8988T (cell line): ENCODE measurements at places on chromosomes 11 and 22.
A peak's percentile ranks its signal among the peaks of the same experiment; 100 is the strongest.

- no peak for DNase-seq
Measured at GRCh38 chr11:15835788-15836411, 520.4 kb downstream of the SOX6 start.

- DNase-seq: no peak
Measured at GRCh38 chr11:111460340-111460739, 51.8 kb downstream of the BTG4 start.

GRCh38 chr11:68342459-68343158, 30.2 kb downstream of the LRP5 start:
- DNase-seq: no peak

GRCh38 chr11:93028960-93029522, 59.6 kb downstream of the MTNR1B start:
- no peak for DNase-seq

- DNase-seq: peak; percentile 45
Measured at GRCh38 chr11:57800444-57801182, 39.0 kb downstream of the CTNND1 start.

- no peak for DNase-seq
Measured at GRCh38 chr11:107740271-107740670, 28.4 kb upstream of the SLN start.

- DNase-seq: no peak
Measured at GRCh38 chr11:31441296-31441695, 68.1 kb downstream of the IMMP1L start.

DNA sequence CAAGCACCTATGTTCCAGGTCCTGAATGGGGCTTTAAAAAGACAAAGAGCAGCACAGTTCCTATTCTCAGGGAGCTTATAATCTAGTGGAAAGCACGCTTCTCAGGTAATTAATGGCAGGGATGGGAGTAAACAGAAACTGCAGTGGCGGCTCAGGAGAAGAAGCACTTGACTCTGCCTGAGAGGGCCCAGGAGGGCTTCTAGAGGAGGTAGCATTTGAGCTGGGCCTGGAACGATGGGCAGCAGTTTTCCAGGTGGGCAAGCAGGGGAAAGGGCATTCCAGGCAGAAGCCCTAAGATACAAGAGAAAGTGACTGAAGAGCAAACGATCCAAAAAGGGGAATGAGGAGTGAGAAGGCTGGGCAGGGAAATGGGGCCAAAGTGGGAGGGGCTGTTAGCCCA, 37.1 kb upstream of the CHST1 start:
- no peak for DNase-seq

DNA sequence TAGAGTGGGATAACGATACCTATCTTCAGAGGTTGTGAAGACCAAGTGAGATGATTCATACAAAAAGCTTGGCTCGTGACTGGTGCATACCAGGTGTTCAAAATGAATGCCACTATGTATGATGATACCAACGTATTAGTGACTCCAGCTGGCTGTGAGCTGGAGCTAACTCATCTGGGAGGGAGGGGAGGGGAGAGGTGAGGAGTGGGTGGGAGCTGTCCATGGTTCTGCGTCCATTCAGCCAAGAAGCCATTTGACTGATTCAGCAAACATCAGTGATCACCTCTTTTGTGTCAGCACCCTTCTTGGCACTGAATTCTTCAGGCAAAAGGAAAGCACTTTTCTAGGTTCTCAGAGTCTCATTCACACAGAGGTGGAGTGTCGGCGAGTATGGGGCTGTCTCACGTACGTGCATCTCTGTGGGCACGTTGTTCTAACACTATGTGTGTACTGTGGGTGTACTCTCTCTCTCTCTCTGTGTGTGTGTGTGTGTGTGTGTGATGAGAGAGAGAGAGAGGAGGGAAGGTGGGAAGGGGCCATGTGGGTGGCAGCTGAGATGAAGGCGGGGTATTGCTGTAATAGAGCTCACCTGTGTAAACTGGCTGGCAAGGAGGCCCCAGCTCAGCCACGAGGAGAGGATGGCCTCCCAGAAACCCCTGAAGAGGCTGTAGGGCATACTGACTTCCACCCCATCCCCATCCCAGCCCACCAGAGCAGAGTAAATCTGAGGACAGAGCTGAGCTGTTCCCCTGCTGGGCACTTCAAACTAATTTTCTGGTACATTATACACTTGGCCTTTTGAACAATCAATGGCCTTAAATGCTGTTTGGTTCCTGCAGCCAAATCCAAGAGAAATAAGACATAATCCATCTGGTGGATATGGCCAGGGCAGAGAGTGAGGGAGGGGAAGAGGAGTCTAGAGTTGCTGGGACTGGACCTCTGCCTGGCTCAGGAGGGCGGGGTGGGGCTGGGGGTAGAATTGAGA, 96.1 kb upstream of the THY1 start:
- DNase-seq: no peak

- no peak for DNase-seq
Measured at GRCh38 chr11:128161436-128161835, 425.9 kb downstream of the ETS1 start.

- no peak for DNase-seq
Measured at GRCh38 chr11:83982825-83983224, 696.7 kb upstream of the CCDC90B start.

DNA sequence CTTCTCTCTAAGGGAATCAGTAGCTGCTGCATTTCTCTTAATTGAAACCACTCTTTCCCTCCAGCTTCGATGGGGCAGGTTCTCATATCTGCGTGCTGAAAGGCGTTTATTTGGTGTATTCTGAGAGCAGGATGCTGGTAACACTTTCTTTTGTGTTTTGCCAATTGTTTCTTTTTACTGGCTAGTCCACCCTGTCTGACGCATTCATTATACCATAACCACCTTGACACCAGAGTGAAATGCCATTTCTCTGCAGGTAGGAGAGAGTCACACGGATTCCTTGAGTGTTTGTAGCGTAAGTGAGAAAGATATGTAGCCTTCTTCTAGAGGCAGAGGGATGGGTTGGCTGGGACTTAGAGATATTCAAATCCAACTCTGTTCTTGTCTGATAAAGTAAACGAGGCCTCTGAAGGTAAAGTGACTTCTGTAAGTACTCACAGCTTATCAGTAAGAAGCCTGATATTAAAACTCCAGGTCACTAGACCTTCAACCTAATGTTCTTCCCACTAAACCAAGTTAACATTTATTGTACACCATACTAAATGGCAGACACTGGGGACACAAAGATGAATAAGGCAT, 21.4 kb downstream of the CD44 start:
- DNase-seq: no peak

- no peak for DNase-seq
Measured at GRCh38 chr11:91804042-91804441, 420.6 kb upstream of the FAT3 start.

GRCh38 chr11:72002841-72003775, 4.4 kb downstream of the IL18BP start:
- DNase-seq: no peak

DNA sequence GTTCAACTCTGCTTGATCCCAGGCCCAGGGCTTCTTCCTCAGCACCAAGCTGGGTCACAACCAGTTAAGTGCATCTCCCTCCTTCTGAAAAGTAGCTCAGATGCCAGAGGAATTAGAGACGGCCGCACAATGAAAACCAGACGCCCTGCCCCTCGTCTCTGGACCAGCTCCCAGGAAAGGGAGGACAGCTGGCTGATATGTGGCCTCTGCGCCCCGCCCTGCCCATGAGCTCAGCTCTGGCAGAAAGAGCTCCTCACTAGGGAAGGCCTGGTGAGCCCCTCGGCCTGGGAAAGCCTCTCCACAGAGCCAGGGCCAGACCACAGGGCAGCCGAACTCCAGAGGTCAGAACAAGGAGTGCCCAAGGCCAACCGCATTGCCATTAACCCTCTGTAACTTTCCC, 18.1 kb upstream of the SCGB1A1 start:
- DNase-seq: peak; percentile 9

DNA sequence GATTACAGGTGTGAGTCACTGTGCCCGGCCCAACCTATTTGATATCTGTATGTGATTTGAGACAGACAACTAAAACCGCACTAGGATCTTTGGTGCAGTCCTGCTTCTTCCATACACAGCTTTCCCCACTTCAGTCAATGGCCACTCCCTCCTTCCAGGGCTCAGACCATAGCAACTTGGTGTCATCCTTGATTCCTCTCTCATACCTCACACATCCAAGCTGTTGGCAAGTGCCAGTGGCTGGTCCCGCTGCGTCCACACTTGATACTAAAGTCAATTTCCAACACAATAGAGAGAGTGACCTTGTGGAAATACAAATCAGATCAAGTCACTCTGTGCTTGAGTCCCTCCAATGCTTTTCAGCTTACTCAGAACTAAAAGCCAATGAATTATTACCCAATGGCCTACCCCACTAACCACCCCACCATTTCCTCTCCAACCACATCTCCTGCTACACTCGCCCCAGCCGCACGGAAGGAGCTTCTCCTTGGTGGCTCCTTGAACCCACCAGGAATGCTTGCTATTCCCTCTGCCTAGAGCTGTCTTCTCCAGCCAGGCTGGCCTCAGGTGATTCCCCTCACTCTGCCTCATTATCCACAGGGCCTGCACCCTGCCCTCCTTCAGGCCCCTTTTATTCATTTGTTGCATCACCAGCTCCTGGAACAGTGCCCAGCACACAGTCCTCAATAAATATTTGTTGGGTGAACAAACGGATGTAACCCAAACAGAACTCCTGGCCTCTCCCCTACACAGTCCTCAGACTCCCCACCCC, 12.9 kb downstream of the ABTB2 start:
- DNase-seq: peak; percentile 66

- DNase-seq: no peak
Measured at GRCh38 chr11:488062-488461, 19.0 kb downstream of the RNH1 start.

DNA sequence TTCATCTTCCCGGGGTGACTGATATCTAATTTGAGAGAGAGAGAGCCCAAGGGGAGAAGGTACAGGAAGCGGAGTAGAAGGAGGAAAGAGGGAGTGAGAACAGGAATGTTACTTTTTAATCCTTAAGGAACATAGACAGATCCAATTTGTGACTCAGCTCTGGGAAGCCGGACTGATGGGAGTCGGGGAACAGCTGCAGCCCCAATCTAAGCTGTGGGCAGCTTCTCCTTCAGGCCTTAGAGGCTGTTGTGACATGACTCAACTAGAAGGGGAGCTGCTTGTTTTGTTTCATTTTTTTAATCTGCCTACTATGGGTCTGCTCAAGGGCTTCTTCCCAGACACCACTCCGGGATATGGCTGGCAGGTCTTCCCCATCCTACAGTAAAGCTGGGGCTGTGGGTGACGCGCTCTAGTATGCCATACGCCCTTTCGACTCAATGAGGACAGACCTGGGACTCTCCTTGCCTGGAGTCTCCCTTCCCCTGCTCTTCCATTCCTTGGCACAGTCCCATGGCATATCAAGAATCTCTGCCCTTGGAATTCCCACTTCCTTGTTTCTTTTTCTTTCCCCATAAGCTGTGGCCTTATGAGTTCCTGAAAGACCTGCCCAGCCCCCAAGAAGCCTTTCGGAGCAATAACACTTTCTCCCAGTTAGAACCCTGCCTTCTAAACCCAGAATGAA, 103.3 kb upstream of the AKIP1 start:
- no peak for DNase-seq

GRCh38 chr11:131041331-131042040, 125.2 kb upstream of the SNX19 start:
- DNase-seq: no peak

- no peak for DNase-seq
Measured at GRCh38 chr11:29527391-29527936, 489.4 kb downstream of the KCNA4 start.

DNA sequence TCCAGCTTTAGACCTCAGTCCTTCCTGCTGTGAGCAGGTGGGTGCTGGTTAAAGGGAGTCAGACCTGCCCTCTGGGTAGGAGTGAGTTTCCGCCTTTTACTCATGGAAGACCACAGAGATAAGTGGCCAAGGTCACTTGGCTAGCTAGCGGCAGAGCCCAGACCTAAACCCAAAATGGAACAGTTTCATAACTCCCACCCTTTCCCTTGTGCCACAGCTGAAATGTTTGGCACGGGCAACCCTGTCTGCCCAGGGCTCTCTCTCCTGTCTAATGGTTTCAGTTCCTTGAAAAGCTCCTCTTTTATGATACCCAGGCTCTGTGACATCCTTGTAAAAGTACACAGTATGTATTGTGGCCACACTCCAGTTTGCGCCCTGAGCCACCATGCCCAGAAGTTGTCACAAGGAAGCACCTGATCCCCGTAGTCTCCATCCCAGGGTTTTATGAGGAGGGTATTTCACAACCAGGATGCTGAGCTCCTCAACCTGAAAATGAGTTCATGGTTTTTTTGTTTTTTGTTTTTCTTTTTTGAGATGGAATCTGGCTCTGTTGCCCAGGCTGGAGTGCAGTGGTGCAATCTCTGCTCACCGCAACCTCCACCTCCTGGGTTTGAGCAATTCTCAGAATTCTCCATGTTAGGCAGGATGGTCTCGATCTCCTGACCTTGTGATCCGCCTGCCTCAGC, 5.1 kb downstream of the MB start:
- DNase-seq: no peak

DNA sequence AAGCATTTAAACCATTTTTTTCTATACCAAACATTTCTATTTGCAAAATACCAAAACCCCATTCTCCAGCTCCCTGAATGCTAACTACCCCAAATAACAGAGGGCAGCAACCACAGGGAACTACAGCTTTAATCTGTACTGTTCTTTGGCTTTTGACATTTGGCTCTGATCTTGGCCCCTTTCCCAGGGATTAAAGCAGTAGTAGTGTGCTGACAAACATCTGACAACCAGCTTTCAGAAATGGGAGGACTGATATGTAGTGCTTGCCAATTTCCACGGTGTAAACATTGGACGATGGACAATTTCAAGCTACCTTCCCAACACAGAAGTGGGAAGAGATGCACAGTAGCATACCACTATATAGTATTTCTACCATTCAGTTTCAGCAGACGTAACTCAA, 88.4 kb upstream of the TEAD1 start:
- DNase-seq: no peak

DNA sequence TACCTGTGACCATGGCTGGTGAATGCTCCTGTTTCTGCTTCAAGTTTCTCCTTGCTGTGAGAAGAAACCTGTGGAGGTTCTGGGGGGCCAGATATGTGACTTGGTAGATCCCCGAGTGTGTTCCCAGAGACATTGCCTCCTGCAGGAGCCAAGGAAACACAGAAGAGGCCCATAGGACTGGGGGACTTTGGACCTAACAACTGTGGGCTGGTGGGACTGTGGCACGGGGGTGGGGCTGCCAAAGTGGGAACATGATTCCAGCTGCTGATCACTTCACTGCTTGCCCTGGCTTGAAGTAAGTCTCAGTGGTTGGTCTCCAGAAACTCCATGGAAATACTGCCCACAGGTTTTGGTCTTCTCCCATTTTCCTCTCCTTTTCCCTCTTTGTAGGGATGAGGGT, 4.1 kb upstream of the NR1H3 start:
- DNase-seq: no peak
